ENCODE measurements at places on chromosomes 3 and 15. TPM values are rescaled to one million over a fixed set of nuclear protein-coding genes. Genes with fewer than 3 reads are reported as not detected.

Gene LRRC3B
- not detected for total RNA-seq

Gene FYCO1
- 15.7 TPM for total RNA-seq

Gene RASGRF1
- not detected for total RNA-seq

Gene FETUB
- not detected for total RNA-seq

Gene PARP15
- 39.8 TPM for total RNA-seq

DNA sequence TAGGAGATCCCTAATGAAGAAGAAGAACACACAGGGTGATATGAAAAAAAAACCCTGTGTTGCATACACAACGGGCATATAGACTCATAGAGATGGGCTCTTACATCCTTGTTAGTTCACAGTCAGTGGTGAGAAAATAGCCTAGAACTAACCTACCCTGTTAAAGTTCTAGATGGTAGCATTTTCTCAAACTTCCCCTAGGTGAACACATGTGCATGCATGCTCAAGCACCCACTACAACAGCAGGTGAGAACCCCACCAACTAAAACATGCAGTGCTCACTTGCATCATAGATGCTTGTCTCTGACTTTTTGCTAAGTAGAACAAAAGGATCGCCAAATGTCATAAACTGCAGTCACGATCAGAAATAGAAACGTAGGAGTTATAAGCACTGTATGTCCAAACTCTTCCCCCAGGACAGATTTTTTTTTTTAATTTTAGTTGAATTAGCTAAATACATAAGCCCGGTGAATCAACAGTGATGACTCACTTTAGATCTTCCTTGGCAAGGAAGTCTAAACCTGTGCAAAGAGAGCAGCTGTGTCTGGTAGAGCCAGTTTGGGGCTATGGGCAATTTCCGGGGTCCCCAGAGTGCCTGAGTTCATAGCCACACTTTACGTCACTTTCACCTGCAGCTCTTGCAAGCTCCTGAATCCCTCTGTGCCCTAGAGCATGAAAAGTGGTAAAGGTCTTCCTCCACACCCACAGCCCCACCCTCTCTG, 96.2 kb upstream of the SEMA6D start:
- H3K27ac ChIP-seq, result no peak overlapping the region
- DNase-seq, result no peak
- H3K36me3 ChIP-seq, result no peaks in the 10 kb centered on the region
- no peaks in the 10 kb centered on the region for H3K27me3 ChIP-seq
- H3K4me1 ChIP-seq, result no peaks in the 10 kb centered on the region

- peaks cover 4% of the 10 kb centered on the region for H3K4me1 ChIP-seq
- peaks cover 23% of the 10 kb centered on the region for H3K36me3 ChIP-seq
- no peak overlapping the region for H3K27ac ChIP-seq
- H3K27me3 ChIP-seq, result no peaks in the 10 kb centered on the region
- no peak overlapping the region for H3K4me3 ChIP-seq
- DNase-seq, result no peak
These were observed 20.2 kb downstream of the ICE2 start for GRCh38 chr15:60458721-60459120.

DNA sequence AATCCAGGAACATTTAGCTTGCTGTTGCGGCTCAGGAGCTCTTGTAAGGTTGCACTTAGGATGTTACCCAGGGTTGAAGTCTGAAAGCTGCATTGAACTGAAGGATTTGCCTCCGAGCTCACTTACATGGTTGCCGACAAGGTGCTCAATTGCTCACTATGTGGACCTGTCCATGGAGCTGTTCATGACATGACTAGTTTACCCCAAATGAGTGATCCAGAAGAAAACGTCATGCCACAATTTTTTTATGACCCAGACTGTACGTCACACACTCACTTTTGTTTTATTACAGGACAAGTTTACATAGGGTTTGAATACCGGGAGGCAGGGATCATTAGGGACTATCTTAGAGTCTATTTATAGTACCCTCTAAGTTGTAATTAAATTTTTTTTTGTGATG, 21.0 kb upstream of the CLDN11 start:
- H3K4me3 ChIP-seq, result no peak overlapping the region
- DNase-seq, result no peak

DNA sequence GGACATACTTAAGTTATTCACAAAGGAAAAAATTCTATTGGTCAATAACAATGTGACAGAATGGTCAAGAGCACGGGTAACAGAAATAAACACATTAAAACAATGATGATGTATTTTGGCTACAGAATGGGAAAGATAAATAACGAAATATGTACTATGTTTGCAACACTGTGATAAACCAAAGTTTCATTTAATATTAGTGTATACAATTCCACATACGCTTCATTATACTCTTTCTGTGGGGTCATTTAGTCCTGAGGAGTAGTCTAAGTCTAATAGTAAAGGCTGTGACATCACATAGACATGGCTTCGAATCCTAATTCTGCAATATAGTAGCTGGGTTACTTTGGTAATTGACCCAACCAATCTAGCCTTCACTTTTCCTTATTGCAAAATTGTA, 408.3 kb downstream of the MCTP2 start:
- no peaks in the 10 kb centered on the region for H3K36me3 ChIP-seq
- no peak for DNase-seq
- H3K4me1 ChIP-seq, result no peaks in the 10 kb centered on the region

DNA sequence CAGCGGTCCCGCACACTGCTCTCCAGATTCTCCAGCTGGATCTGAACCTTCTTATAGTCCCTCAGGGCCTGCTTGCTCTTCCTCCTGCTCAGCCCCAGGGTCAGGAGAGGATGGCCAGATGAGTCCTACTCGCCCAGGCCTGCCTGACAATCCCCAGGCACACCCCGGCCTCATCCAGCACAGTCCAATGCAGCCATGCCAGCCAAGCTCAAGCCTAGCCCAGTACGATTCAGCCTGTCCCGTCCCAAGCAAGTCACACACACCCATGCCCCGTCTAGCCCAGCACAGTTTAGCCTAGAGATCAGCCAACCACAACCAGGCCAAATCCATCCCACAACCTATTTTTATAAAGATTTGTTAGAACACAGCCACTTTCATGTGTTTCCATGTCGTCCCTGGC, 16.8 kb downstream of the PLXNB1 start:
- no peaks in the 10 kb centered on the region for H3K4me1 ChIP-seq
- no peak for DNase-seq
- no peaks in the 10 kb centered on the region for H3K36me3 ChIP-seq
- no peak overlapping the region for H3K4me3 ChIP-seq

GRCh38 chr3:101179637-101180036, 140.7 kb downstream of the IMPG2 start:
- no peak overlapping the region for H3K27ac ChIP-seq
- no peaks in the 10 kb centered on the region for H3K27me3 ChIP-seq
- no peak overlapping the region for H3K4me3 ChIP-seq
- DNase-seq, result no peak
- no peaks in the 10 kb centered on the region for H3K36me3 ChIP-seq
- no peaks in the 10 kb centered on the region for H3K4me1 ChIP-seq

All from activated CD4-positive, alpha-beta T cell treated with anti-CD3 and anti-CD28 coated beads, Interleukin-2, amount 10 ng/mL, durations not matched to agents 7 days and 5 days (primary cell).